ENCODE measurements at places on chromosomes 6 and 20.

- DNase-seq: no peak
Measured at GRCh38 chr6:97865612-97866011, 582.6 kb upstream of the MMS22L start.

GRCh38 chr20:16942756-16943155 is 194.6 kb downstream of the OTOR start:
- DNase-seq: no peak

GRCh38 chr20:11728937-11729336 is 188.8 kb upstream of the BTBD3 start:
- DNase-seq: no peak

GRCh38 chr6:167399051-167399387 is 74.1 kb downstream of the TTLL2 start:
- DNase-seq: no peak

- no peak for DNase-seq
Measured at GRCh38 chr6:41796474-41796873, 9.0 kb downstream of the TOMM6 start.

Data from NCI-H2029 (cell line).